ENCODE measurements at places on chromosomes 6 and 20.

- no peak for DNase-seq
Measured at GRCh38 chr6:102619585-102619984, 1226.1 kb downstream of the GRIK2 start.

DNA sequence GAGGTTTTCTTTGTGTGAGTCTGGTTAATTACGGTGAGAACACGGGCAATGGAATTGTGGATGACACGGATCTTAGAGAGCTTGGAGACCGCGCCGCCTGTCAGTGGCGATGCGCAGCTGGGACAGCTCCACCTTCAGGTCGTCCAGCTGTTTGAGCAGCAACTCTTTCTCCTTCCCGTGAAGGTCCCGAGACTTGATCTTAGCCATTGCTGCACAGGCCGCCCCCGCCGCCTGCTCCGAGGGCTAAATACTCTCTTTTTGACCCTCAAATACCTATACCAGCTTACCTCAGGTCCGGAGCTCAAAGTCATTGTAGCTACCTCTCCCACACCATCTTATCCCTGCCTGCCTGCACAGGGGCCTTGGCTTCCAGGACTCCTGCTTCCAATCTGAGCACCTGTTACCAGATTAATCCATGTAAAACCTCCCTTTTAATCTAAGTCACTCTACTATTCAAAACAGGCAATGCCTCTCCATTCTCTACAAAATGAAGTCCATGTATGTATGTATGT is 100.2 kb downstream of the PREP start:
- no peak for DNase-seq

DNA sequence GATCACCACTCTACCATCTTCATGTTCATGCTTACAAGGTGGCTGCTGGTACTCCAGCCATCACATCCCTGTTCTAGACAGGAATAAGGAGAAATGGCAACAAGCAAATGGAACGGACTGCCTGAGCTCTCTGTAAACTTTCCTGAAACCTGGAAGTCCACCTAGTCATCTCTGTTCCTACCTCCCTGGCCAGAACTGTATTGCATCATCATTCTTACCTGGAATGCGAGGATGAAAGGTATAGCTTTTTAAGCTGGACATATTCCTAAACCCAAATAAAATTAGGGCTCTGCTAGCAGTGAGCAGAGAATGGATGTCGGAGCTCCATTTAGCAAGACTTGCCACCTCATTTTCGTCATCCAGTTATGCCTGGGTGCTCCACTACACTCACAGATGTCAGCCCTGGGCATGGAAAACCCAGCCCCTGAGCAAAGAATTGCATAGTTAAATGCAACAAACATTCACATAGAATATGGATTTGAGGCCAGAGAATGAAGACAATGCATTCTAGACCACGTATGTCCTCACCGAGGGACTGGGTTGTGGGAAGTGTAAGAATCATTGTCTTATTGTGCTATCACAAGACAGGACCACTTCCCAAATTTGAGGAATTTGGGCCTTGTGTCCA is 214.3 kb upstream of the CDYL start:
- DNase-seq: no peak

GRCh38 chr6:46932526-46933319 is 11.0 kb upstream of the ADGRF5 start:
- DNase-seq: no peak

DNA sequence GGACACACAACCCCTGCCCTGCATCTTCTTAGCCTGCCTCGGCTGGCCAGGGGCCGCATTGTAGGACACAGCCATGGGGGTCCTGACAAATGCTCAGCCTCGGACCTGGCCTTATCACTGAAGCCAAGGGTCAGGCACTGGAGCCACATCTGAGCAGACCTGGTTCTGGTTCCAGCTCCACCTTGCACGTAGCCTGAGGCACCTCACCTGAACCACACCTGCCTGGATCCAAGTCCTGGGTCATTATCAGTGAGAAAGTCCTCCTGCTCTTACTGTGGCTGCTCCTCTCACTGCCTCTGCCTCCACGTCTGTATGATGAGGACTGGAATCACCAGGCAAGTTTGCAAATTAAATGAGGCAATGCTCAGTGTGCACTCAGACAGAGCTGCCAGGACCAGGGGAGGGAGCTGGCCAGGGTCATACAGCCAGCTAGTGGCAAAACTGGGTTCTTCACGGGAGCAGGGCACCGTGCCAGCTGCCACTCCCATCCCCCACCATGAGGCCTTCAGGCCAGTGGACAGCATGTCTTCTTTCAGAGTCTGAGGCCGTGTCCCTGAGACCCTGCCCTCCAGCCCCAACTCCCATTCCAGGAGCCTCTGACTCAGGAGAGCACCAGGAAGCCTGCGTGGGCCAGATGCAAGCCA is 40.2 kb downstream of the MRPL14 start:
- no peak for DNase-seq

DNA sequence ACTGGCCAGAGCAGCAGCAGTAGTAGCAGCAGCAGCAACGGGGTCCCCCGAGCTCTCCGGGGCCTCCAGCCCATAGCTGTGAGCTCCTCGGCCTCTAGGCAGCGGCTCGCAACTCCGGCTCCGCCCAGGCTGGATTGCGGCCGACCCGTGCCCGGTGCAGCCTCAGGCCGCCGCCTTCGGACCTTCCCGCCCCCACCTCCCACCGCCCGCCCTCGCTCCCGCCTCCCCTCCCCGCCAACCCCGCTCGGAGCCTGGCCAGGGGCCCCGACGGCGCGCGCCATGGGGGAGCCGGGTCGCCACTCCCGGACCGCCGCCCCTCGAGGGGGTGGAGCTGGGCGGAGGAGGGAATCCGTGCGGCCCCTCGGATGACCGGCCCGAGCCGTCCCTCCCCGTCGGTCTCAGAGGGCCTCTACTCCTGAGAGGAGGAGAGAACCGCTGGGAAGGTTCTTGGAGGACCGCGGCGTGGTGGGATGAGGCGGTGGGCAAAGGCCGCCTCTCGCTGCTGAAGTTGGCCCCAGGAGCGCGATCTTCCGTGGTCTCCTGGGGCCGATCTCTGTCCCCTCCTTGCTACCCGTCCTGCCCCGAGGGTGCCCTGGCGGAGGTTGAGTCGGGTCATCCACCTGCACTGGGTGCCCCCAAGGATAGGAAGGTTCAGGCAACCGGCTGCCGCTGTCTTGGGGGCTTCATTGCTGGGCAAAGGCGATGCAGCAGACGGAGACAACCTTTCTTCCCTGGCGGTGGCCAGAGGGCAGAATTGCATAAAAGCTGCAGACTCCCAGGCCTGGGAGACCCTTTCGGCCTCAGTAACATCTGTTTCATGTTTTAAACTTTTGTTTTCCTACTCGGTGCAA is at the start of gene ADAM33:
TSS of gene ADAM33 (minus strand) at position 80 of the 851 bp plus-strand sequence. CDS start at position 74, 6 bp downstream.
- no peak for DNase-seq

DNA sequence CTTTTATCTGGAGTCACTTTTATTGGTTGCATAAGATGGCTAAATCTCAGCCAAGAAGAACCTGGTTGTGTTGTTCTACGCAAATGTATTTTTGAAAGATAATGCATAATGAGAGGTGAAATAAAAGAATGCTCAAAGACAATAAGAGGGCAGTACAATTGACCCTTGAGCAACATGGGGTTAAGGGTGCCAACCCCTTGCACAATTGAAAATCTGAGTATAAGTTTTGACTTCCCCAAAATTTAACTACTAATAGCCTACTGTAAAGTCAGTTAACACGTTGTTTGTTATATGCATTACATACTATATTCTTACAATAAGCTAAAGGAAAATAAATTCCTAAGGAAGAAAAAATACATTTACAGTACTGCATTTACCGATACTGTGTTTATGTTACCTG is 5.9 kb downstream of the RNF146 start:
- DNase-seq: no peak
